ENCODE measurements at places on chromosomes 4 and X.

- no peak for DNase-seq
These were observed 24.5 kb upstream of the GRIA2 start for GRCh38 chr4:157196046-157196445.

DNA sequence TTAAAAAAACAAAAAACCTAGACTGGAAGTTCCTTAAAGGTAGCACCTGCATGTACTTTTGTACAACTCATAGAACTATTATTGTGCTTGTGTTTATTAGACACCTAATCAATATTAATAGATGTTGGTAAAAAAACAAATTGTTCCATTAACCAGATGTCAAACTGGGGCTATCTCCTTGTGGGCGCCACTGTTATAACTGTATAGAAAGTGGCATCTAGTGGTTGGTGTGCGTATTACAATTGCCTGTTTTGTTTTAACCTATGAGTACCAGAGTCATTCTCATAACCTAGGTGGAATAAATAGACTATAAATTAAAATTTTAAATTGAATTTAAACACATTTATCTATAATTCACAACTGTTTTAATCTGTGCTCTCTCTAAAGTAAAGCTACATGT, 97.4 kb downstream of the COL4A5 start:
- no peak for DNase-seq

DNA sequence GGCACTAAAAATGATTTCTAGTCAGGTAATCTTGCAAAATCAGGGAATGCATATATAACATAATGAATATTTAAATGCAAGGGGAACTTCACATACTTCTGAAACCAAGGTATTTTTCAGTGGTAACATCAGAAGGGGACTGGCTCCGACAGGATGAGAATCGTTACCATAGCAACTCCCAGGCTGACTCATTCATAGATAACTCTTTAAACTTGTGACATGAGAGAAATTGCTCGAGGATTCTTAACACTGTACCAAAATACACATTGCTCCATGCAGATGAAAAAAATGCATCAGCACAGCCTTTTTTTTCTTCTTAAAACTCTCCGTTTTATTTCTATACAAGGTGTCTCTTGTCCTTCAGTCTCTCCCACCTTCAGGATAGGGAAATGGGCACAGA, 114.3 kb downstream of the GABRB1 start:
- no peak for DNase-seq

- no peak for DNase-seq
These were observed 88.5 kb downstream of the KIT start for GRCh38 chr4:54746218-54746617.

GRCh38 chrX:115257711-115258110, 23.8 kb upstream of the LRCH2 start:
- no peak for DNase-seq

GRCh38 chr4:13261486-13262257, 222.5 kb downstream of the RAB28 start:
- no peak for DNase-seq
